NCI-H446 (cell line): ENCODE measurements at places on chromosomes 2 and 18.

GRCh38 chr2:3079466-3079865, 298.2 kb downstream of the EIPR1 start:
- no peak for DNase-seq

DNA sequence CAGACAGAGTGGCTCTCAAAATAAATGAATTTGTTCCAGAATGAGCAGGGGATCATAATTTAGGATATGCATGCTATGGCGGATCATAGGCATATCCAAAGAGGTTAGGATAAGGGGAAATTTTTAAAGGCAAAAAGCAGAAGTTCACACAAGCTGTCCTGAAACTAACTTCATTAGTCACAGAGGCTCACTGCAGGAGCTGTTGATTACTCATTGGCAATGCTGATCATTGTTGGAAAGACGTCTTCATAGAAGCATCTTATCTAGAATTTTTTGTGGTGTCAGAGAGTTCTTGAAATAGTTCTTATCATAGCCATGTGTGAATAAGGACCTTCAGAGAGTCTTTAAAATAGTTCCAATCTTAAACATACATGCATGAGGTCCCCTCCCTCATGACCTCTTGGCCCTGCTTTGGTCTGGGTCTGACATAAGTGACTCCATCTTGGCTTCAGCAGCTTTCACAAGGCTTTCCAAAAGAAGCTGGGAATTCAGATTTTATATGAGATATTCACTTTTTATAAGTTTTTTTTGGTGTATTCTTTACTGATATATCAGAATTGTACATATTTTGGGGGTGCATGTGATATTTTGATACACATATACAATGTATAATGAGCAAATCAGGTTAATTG, 7.5 kb upstream of the CCDC195 start:
- peak; percentile 27 for DNase-seq

- DNase-seq, result no peak
Observed at GRCh38 chr2:135258193-135258592, 206.1 kb downstream of the RAB3GAP1 start.

- no peak for DNase-seq
Observed at GRCh38 chr18:59987102-59987501, 87.3 kb downstream of the PMAIP1 start.

DNA sequence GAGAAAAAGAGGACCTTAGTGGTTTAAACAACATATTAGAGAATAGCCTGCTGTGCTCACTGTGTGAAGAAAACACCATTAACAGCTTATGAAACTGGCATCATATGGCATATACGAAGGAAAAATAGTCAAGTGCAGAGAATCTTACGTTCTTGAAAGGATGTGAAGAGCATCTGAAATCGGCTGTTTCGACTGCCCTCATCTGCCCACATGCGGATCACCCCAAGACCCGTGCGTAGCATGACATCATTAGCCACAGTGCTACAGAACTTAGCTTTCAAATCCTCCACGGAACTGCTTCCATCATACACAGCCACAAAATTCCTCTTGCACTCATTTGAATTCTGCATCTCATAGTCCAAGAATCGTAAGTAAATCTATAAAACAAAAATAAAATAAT, 84.3 kb downstream of the NETO1 start:
- DNase-seq, result no peak

DNA sequence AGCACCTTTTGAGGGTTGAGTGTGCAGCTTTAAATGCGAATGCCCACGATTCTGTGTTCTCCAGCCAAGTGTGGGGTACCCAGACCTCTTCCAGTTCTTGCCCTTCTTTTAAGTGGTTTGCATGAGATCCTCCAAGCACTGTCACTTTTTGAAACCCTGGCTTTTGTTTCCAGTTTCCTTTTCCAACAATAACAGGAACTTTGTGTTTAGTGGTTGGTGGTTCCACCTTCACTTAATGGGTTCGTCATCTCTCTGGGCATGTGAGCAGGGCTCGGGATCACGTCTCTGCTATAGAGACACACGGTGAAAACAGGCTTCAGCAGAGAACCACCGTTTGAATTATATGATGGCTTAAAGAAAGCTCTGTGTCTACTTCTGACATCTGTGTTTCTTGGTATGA, 197.6 kb downstream of the LDLRAD4 start:
- no peak for DNase-seq

DNA sequence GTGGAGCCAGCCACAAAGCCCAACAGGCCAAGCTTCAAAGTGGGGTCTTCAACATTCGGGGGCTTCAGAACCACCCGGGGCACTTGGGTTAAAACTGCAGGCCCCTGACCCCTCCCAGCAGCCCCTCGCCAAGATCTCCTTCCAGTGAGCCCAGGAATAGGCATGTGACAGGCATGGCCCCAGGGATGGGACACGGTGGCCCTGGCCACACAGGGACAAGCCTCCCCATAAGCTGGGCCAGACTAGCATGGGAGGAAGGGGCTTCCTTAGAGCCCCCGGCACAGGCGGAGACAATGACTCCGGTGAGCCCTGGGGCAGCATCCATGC, 52.4 kb downstream of the BIN1 start:
- no peak for DNase-seq

DNA sequence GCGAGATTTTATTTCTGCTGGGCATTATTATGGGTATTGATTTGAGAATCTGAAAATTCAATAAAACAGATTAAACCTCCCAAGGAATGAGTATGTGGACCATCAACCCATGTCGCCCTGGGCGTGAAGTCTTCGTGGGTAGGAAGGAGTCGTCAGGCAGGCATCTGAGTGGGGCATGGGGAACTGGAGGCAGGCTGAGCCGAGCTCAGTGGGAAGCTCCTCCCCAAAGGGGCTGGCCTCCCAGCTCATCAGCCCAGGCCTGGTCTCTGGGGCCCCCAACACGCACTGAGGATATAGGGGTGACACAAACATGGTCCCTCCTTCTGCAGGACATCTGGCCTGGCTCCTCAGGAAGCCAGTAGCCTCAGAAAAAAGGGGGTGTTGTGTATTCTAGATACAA, 265.2 kb downstream of the TFCP2L1 start:
- DNase-seq, result no peak

DNA sequence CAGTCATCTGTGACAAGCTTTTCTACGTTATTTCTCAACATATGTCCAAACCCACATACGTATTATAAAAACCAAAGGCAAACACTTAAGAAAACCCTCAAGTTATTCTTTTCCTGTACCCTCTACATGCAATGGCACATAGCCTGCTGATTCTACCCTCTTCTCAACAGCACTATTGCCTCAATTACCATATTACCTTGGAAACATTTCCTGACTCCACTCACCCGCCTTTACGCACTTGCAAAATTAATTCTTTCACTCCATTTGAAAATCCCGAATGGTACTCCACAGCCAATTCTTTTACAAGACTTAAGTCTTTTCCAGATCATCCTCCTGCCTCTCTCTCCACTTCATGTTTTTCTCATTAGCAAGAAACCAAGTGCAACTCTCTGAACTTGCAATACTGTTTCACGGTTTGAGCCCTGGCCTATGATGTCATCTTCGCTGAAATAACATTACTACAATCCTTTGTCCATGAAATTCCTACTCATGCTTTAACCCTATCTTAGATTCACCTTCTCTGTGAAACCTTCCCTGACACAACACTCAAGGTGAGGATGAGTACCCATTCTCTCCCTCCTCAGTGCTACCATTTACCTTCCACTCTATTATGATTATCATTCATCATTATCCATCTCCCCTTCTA, 29.0 kb downstream of the SESTD1 start:
- DNase-seq, result no peak

DNA sequence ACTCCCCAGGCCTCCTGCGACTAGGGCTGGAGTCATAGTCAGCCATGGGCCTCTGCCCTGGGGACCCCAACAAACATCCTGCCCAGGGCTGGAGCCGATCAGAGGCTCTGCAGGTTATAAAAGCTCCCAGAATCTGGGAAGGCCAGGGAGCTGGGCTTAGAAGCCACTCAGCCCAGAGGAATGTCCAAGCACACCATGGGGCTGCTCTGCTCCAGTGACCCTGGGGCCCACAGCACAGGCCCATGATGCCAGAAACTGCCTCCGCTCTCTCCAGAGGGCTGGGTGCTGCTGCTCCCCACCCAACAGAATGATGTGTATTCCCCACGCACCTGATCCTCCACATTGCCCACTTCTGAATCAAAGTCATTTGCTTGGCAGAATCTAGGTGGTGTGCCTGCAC, 88.5 kb downstream of the ARMC9 start:
- no peak for DNase-seq

- no peak for DNase-seq
Observed at GRCh38 chr2:57693177-57693576, 353.4 kb upstream of the VRK2 start.

DNA sequence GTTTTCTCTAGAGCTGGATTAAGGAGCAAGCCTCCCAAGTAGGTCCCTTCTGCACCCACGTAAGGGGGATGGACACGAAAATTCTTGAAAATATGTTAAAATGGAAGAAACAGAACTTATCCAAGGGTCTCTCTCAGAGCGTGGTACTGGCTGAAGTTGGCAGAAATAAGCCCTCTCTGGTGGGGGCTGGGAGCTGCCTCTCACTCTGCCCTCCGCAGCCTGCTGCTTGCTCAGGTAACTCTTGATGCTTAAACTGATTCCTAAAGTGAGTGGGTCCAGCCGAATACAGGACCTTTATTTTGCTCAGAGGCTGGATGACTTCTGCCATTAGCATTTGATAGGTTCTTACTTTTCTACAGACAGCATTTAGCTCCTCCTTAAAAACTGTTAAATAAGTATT, 78.1 kb downstream of the SPHKAP start:
- no peak for DNase-seq

- DNase-seq, result no peak
Observed at GRCh38 chr2:159776321-159776720, 21.7 kb downstream of the CD302 start.

DNA sequence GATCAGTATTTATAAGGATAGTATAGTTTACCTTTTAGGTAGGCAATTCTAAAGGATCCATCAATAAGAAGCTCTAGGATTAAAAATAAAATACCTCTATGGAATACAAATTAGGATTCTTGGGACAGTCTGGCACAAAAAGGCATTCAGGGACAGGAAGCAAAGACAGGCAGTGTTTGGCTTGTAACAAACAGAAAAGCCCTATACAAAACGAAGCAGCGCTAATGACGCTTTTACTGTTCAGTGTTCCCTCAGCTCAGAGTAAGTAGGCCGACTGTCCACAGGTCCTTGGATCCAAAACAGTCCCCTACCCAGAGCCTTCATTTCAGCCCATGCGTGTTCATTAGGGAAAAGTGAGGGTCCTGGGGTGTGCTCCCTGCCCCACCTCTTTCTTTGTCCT, 236.3 kb downstream of the AGPS start:
- no peak for DNase-seq

DNA sequence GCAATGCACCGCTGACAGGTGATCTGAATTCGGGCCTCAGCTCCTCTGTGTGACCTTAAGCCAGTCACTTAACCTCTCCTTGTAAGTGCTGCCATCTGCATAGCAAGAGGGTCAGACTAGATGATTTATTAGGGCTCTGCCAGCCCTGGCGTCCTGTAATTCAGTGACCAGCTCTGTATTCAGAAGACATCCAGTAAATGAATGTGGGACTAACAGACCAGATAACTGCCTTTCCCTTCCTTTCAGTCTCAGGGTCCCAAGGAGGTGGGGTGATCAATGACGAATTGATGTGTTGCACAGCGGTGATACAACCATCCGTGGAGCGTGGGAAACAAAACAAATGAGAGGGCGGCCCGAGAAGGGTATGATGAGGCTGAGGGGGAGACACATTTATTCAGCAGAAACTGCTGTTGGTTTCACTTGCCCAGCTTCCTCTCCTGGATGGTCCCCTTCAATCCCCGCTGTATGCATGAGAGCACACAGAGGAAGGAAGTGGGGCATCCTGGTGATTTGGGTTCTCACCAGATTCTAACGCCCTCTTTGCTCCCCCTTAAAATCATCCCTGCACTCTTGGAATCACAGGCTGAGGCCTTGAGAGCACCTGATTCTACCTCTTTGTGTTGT, 92.8 kb downstream of the VIT start:
- no peak for DNase-seq

DNA sequence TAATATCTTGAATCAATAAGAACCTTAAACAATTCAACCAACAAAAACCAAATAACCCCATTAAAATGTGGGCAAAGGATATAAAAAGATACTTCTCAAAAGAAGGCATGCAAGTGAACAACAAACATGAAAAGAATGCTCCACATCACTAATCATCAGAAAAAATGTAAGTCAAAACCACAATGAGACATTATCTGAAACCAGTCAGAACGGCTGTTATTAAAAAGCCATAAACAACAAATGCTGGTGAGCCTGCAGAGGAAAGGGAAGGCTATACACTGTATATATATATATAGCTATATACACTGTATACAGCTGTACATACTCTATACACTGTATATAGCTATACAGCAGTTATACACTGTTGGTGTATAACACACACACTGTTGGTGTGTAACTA, 47.8 kb upstream of the GALNT13 start:
- DNase-seq, result no peak

- DNase-seq, result no peak
Observed at GRCh38 chr2:5325523-5325922, 366.7 kb upstream of the SOX11 start.
